Skin of body (tissue), 3 donors: ENCODE measurements at places on chromosomes 6 and 20. TPM values are rescaled to one million over a fixed set of nuclear protein-coding genes. Genes with fewer than 3 reads are reported as not detected.

The DDRGK1 gene
- total RNA-seq = 22.4 TPM

The ARMH2 gene
- not detected for total RNA-seq

The GPX5 gene
- total RNA-seq = not detected

The SLC22A2 gene
- not detected for total RNA-seq

The MYBL2 gene
- 4.2 TPM for total RNA-seq

The GJA10 gene
- total RNA-seq = not detected

- DNase-seq = no peak
Measured at GRCh38 chr6:164296411-164296810, 881.9 kb downstream of the QKI start.

DNA sequence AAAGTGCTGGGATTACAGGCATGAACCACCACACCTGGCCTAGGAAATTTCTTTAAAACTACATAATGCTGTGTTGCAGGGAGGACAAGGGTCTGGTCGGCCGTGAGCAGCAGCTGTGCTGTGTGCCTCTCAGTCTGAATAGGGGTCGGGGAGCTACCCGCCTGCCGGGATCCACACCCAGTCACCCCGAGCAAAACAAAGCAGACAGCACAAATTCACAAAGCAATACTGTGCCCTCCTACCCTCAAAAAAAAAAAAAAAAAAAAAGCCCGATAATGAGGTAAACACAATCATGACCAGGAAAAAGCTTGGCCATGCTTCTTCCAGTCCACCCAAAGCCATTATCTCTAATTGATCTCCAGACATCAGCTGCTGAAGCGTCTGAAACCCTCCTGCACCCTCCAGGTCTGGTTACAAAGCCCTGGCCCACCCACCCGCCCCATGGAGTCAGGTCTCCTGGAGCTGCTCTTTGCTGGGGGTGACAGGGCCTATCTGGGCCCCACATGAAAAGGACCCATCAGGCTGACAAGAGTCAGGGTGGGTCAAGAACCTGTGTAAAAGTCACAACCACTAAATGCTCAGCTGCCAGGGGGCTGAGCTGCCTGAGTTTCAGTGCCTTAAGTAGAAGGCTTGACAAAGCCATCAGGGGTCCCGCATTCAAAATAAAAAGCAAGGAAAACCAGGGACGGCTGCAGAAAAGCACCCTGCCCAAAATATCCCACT is 88.2 kb downstream of the NOL4L start:
- DNase-seq = no peak

DNA sequence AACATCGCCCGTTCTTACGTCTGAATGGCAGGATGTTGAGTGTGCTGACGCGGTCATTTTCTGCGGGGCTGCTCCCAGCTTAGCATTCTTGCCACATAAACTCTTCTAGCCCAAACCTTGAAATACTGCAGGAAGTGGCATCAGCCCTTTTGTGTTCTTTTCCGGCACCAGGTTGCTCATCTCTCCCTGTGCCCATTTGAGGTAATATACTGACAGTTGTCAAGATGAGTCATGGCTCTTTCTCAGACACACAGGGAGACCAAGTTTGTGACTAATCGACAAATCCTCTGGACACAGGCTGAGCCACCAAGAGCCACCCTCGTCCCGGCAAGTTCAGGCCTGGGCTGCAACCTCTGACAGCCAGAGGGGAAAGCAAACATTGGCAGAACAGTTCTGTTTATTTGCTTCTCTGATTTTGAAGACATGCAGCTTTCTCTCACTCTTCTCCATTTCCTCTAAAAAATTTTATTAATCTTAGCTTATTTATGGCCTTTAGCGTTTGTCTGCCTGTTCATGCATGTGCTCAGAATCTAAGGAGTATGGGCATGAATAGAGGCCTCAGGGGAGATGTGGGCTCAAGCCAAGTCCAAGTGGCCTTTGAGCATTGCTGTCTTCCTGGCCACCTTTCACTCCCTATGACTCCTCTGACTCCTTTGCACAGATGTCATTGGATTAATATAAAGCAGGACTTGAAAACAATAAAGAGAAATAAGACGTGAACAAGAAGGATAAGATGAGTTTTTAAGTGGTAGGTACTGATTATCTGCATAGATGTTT is 328.2 kb upstream of the JAG1 start:
- DNase-seq = no peak

GRCh38 chr20:49698477-49698876 is 15.2 kb downstream of the B4GALT5 start:
- DNase-seq = no peak

- DNase-seq = no peak
Measured at GRCh38 chr6:135464634-135465033, 32.9 kb downstream of the AHI1 start.

DNA sequence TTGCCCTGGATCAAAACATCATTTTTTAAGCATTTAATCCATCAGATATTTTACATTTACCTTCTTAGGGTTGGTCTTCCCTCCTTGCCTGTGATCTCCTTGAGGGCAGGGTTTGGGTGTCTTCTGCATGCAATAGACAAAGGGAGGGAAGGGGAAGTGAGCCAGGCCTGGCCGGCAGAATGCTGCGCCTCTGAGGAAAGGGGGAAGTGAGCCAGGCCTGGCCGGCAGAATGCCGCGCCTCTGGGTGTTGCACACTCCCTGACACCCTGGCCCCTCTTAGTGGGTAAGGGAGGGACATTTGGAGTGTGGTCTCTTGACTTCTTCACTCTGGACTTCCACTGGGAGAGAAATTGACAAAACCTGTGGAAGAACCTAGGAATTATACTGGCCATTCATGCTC is 12.4 kb downstream of the PSMF1 start:
- DNase-seq = no peak

- no peak for DNase-seq
Measured at GRCh38 chr6:92114797-92115196, 1304.6 kb downstream of the EPHA7 start.

DNA sequence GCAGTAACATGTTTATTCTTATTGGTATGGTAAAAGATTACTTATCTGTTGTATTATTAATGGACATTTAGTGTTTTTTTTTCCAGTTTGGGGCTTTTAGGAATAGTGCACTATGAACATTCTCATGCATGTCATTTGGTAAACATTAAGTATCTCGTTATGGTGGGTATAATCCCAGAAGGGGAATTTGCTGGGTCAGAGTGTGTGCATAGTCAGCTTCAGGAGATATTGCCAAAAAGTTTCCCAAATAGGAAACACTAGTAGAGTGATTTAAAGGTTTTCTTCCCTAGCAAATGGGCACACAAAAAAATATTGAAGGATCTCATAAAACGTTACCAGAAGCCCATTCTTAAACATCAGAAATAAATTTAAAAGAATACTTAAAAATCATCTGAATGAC is 25.2 kb upstream of the NHSL1 start:
- DNase-seq = peak; percentile 6

GRCh38 chr6:10215326-10216110 is 199.4 kb downstream of the TFAP2A start:
- no peak for DNase-seq

GRCh38 chr20:41005361-41005729 is 23.3 kb upstream of the TOP1 start:
- DNase-seq = peak; percentile 31

DNA sequence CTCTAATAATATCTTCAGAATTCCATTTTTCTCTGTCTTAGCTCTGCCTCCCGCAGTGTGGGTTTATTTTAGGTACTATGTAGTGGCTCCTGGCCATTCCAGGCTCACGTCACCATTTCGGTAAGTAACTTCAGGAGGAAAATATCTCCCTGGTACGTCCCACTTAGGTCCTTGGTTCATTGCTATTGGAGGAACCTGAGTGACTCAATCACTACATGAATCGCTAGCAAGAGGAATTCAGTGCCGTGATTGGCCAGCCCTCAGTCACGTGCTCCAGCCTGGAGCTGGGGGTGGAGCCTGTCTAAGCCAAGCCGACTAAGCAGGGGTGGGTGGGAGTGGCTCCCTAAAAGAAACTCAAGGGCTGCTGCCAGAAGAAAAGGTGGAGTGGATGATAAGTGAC is 67.3 kb upstream of the E2F3 start:
- no peak for DNase-seq

DNA sequence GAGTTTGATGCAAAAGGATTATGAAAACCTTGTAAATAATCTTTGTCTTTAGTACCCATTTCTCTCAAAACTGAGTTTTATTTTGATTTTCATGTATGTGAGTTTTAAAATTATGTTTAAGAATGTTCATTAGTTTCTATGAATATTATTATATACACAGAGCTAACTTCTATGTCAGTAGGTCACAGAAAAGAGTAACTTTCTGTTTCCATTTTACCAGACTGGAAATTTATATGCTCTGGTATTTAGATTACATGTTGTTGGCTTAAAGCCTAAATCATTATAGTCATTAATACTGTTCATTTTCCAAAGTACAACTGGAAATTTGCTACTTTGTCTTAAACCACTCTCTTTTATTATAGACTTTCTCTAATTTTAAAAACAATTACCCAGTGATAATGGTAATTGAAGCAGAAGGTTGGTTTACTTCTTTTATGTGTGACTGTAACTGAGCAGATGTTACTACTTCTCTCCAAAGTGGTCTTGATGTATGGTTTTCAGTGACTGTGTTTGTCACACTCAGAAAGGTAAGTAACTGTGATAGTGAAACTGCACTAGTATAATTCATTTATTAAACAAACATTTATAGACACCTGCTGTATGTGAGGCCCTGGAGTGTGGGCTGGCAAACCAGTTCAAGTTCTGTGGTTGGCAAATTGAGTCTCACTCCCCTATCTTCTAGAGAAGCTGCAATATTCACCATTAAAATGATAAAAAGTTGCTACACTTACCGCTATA is 13.2 kb downstream of the CRYBG1 start:
- DNase-seq = no peak

- no peak for DNase-seq
Measured at GRCh38 chr6:24227556-24227955, 101.5 kb downstream of the NRSN1 start.

DNA sequence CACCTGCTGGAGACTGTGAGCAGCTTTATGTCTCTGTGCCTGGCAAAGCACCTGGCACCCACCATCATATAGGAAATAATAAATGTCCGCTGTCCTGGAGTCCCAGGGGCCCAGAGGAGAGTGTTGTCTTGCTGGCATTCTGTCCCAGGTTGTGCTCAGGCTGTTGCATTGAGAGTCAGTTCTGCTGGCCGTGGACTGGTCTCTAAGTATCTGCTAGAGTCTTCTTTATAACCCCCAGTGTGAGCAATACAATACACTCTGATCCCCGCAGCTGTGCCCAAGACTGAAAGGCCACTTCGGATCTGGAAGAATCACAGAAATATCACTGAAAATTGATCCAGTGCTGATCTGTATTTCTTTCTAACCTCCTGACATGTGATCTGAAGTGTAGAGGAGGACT is 38.3 kb upstream of the HINT3 start:
- DNase-seq = no peak

DNA sequence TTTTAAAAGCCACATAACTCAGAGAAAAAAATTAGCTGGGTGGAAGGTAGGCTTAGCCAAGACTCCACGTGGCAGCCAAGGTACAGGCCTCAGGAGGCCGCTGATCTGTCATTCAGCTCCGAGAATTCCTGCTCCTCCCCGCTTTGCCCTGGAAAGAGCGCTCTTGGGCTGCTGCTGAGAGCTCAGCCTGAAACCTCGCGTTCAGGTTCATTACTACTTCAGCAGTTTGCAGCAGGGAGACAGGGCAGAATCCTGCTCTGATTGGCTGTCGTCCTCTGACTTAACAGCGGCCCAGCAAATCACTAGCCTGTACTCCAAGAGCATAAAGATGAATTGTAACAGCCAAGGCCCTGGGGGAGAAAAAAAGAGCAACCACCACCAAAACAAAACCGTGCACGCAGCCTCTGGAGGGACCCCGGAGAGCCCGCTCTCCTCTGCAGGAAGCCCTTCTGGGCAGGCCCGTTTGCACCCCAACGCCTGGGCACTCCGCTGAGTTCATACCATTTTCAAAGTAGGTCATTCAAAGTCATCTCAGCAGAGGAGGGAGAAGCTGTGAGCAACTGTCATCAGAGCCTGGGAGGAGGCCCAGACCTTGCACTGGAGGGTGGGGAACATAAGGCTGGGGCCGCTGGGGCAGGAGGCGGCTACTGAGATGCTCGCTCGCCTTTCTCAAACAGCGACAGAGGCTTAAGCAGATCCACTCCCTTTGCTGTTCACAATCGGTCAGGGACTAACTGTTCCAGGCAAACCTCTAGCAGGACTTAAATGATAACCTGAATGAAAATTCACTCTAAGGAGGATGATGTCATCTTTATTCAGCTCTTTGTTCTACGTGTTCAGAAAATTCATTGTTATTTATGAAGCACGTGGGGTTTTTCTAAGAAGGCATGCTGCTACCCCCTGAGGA is 42.3 kb upstream of the ATXN1 start:
- DNase-seq = peak; percentile 82

DNA sequence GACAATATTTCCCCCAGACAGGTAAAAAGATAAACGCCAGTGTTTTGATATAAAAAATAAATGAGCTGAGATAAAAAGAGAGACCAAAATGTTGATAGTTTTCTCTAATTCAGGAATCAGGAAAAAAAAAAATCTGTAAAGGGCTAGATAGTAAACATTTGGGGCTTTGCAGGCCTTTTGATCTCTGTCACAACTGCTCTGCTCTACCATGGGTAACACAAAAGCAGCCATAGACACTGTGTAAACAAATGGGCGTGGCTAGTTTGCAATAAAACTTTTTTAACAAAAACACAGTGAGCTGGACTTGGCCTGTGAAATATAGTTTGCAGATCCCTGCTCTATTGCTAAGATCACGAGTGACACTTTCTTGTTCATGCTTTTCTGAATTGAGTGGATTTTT is 219.1 kb upstream of the STXBP5 start:
- no peak for DNase-seq

DNA sequence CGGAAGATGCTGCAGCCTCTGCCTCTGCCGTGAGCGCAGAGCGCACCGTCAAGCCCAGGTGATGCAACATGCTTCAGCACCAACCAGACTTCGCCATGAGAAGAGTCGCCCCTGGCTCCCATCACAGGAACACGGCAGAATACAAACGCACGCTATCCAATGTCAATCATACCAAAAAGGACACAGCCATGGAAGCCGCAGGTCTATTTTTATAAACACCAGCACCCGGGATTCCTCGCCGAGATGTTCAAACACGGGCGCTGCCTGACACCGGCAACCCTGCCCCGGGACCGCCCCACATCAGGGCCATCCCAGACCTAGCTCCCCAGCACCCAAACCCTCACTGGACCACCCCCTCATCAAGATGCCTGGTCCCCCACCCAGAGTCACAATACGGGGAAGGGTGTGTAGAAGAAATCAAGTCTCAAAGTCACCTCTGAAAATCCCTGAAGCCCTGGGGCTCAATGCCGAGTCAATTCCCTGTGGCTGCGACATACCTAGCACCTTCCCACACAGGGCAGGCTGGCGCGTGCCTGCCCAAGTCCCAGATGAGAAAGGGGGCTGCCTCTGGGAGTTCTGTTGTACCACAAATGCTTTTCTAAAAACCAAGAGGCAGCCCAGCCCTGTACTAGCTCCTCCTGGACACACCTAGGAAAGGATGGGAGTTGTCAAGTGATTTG is 17.9 kb downstream of the TAF4 start:
- no peak for DNase-seq

- DNase-seq = no peak
Measured at GRCh38 chr6:9789201-9789600, 625.7 kb downstream of the TFAP2A start.
